ENCODE measurements at places on chromosomes 1 and 21.

DNA sequence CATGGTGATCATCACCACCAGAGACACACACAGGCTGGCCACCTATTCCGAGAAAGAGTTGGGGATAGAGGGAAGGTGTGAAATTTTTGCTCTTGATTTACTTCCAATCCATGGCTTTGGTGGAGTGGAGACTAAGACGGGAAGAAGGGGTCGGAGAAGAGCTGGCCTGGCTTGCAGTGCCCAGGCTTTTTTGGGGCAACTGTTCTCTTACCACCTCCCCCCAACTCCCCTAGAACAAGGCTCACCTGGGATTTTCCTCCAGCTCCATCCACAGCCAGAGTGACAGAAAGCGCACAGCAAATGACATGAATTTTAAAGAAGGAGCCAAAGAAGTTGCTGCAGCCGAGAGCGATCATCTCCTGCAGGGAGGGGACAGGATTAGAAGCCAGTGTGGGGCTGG is 16.0 kb downstream of the SLC26A9 start:
- no peak for DNase-seq

DNA sequence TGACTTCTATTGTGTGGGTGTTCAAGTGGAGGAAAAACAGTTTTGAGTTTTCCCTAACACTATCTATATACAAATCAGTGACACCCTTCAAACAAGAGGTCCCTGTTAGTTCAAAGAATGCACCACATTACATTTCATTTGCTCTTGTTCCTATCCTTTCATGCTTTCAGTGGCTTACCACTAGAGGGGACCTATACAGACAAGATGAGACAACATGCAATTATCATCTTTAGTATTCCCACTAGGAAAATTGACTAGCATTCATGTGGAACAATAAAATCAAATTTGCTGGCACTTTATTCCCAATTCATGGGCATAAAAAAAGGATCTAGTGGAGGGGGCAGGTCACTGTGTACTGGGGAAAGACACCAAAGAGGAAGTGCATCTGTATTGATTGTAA is 13.3 kb upstream of the SIPA1L2 start:
- DNase-seq: no peak

DNA sequence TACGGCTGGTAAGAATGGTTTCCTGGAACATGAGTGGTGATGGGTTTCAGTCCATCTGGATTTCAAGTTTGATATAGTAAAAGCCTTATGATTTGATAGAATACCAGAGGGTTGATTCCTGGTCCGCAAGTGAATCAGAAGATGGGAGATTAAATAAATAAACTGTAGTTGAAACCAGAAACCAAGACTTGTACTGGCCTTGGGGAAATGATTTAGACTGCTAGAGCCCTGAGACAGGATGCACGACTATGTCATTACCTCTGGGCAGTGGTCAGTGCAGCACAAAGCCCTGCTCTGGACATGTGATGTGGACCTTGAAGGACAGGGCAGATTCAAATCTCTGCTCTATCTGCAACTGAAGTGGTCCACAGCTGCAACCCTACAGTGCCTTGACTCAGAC is 15.6 kb upstream of the FMOD start:
- DNase-seq: no peak

- no peak for DNase-seq
These were observed 36.5 kb downstream of the ZMYM1 start for GRCh38 chr1:35115459-35116383.

DNA sequence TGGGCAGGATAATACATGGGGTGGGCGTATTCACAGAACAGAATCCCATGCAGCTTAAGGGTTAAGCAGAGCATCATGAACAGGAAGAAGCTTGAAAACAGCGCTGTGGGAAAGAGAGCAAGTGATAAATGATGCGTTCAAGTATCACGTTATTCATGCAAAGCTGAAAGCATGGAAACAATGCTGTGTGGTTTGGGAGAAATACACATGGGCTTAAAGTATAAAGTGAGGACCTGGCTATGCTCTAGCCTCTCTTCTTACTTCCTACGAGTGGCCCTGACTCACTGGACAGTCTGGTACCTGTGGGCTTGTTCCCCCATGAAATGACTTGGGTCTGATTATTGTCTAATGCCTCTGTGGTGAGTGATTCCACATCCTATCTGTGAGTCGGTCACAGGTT is 25.7 kb downstream of the TMPRSS2 start:
- peak; percentile 23 for DNase-seq

DNA sequence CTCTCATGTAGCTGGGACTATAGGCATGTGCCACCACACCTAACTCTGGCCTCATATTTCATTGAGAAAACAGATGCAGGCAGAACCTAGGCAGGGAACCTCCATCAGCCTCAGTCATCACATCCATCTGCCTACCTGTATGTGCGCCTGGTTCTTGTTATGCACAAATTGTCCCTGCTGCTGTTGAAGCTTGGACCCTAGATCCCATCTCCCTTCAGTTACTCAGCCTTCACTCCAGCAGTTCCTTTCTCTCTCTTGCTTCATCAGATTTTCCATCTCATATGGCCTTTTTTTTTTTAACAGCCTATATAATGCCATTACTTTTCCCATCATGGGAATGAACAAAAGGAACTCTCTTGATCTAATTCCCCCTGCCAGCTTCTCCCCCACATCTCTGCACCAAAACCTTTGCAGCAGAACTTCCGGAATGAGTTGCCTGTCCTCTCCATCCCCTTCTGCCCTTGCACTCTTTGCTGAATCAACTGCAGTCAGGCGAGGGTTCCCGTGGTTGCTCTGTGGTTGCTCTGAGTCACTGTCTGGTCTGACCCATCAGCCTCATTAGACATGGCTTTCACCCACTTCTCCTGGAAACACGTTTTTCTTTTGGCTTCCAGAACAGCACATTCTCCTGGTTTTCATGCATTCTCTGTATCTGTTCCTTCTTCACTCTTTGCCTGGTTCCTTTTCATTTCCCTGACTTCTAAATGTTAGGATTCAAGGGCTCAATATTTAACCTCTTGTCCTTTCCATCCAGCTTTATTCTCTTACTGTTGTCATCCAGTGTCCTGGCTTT is 41.5 kb downstream of the UBE4B start:
- DNase-seq: peak; percentile 94

- DNase-seq: peak; percentile 96
These were observed 54.5 kb upstream of the RAP1A start for GRCh38 chr1:111565079-111565478.

GRCh38 chr1:66521721-66522365 is 12.1 kb upstream of the SGIP1 start:
- peak; percentile 94 for DNase-seq

DNA sequence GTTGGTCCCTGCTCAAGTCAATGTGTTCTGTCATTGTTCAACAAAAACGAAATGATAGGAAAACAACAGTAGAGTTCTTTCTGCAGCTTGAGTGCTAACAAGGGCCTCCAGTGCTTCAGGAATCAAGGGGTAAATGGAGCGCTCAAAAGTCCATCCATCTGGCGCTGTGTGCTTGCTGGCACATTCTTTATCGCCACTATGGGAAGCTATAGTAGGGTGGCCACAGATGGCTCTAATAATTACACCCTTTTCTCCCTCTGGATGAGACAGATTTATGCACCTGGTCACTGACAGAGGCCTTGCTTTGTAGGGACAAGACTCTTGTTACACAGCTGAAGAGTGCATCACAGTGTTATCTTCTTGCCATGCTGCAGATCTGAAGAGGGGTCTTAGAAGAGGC is 136.0 kb downstream of the GDAP2 start:
- no peak for DNase-seq

DNA sequence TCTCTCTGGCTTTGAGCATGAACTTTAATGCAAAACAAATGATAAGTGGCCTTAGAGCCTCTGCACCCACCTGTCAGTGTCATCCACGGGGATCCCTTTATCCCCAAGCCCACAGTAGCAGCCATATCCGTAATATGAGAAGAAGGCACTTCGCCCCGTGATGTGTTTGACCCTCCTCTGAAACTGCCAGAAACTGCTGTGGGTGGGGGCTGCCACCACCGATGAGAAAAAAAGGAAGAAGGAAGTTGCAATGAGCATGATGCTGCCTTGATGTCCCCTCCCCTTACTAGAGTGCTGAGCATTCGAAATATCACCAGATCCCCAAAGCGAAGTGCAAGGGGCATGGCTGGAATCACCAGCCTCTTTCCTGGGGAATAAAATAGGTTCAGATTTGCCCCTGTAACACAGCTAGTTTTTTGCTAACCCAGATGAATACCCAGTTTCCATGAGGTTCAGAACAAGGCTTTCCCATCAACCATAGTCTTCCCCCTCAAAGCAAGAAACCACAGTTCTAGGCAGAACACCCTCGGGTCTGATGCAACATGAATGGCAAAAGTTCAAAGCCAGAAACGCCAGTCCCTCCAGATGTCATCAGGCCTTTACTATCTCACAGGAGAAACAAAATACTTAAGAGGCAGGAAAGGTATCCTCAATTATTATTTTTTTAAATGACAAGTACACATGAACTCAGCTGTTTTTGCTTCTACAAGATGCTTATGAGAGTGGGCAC is 10.8 kb upstream of the UBXN10 start:
- no peak for DNase-seq

- DNase-seq: peak; percentile 14
These were observed 32.7 kb downstream of the XCL1 start for GRCh38 chr1:168608796-168609715.

DNA sequence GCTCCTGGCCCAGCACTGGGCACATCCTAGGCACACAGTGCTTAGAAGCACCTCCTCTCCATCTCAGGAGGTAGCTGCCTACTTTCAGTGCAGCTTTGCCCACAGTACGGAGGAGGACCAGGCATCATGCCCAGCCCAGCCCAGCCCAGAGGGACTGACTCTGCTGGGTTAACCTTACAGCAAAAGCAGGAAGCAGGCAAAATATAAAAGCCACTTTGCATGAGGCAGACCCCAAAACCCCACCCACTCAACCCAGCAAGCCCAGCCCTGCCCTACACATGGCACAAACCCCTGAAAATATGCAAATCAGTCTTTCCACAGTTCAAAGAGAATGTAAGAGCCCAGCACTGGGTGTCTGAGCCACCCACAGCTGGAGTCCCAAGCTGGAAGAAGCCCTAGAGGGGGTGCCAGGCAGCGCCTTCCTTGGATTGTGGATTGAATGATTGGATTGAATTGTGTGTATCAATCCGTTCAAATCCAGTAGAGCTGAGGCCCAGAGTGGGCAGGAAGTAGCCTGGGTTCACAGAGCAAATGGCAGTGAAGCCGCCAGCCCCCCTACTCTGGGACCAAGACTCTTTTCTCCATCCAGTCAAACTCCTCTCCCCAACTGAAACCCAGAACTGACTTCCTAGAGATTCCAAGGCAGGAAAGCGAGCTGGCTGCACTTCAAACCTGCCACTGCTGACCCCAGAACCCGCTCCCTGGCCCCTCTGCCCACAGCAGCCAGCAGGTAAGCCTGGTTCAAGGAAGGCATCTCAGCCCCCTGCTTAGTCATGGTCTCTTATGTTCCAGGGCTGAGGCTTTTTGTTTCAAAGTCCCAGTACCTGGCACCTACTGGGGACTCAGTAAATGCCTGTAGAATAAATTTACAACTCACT is 117.7 kb downstream of the LACTBL1 start:
- no peak for DNase-seq

DNA sequence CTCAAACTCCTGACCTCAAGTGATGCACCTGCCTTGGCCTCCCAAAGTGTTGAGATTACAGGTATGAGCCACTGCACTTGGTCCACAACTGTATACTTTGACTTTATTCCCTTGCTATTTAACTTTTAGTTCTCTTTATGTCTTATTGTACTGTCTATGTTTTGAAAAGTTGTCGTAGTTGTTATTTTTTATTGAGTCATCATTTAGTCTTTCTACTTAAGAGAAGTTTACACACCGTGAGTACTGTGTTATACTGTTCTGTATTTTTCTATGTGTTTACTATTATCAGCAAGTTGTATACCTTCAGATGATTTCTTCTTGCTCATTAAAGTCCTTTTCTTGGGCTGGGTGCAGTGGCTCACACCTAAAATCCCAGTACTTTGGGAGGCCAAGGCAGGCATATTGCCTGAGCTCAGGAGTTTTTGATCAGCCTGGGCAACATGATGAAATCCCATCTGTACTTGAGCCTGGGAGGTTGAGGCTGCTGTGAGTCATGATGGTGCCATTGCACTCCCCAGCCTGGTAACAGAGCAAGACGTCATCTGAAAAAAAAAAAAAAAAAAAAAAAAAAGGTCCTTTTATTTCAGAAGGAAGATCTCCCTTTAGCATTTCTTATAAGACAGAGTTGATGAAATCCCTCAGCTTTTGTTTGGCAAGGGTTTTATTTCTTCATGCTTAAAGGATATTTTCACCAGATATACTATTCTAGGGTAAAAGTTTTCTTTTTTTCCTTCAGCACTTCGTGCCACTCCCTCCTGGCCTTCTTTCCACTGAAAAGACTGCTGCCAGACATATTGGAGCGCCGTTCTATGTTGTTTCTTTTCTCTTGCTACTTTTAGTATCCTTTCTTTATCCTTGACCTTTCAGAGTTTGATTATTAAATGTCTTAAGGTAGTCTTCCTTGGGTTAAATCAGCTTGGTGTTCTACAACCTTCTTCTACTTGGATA is 47.6 kb downstream of the TNFSF18 start:
- DNase-seq: peak; percentile 84

DNA sequence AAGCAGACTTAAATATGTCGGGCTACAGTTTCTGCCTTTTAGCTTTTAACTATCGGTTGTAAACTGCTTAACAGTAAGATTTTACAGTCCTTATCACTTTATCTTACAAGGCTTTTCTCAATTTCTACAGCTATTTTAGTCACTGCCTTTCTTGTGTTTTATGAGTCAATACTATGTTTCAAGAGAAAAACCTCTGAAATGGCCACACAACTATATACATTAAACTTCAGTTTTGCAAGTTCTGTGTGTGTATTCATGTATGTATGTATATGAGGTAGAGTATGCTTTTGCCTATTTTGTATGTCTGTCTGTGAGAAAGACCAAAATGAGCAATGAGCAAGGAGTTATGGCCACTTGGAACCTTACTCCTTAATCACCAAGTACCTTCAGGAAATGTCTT is 169.8 kb downstream of the SYT2 start:
- DNase-seq: no peak

DNA sequence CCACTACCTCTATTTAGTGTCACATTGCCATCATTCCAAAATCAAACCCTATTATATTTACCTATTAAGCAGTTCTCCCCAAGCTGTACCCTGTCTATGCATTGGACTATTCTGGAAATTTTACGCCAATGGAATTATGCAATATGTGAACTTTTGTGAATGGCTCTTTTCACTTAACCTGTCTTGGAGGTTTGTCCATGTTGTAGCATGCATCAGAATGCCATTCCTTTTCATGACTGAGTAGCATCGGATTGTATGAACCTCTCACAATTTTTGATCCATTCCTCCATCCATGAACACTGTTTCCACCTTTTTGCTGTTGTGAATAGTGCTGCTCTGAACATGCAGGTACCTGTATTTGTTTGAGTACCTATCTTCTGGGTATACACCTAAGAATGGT is 33.7 kb downstream of the FAM163A start:
- no peak for DNase-seq

DNA sequence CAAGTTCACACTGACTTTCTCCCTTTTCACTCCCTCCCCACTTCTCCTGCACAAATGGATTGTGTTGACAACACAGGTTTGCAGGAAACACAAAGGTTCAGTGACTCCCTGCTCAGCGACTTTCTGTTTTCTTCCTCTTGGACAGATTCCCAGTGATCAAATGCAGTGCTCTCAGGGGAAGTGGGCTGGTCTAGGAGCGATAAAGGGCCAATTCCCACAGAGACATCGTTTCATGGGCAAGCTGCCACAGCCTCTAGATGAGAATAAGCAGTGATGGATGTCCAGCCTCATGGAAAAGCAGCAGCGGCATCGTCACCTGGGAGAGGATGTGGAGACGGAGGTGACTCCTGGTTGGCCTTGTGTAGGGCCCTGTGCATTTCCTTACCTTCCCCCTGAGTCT is 30.6 kb downstream of the FYB2 start:
- DNase-seq: no peak

- DNase-seq: no peak
These were observed 11.5 kb downstream of the TRIT1 start for GRCh38 chr1:39871796-39872195.

GRCh38 chr1:161484613-161485012 is 20.6 kb upstream of the FCGR2A start:
- DNase-seq: peak; percentile 38

Measured in ELR (cell line).